ENCODE measurements at places on chromosomes 5 and 9.

GRCh38 chr5:15008476-15008875, 136.9 kb upstream of the ANKH start:
- peak; percentile 98 for DNase-seq

GRCh38 chr9:8872802-8873201, 1073.2 kb upstream of the DMAC1 start:
- DNase-seq: no peak

GRCh38 chr5:14200312-14200990, 57.3 kb downstream of the TRIO start:
- no peak for DNase-seq

- no peak for DNase-seq
Measured at GRCh38 chr5:19492861-19493260, 495.1 kb downstream of the CDH18 start.

- DNase-seq: peak; percentile 40
Measured at GRCh38 chr9:20292002-20292401, 330.3 kb downstream of the MLLT3 start.

- no peak for DNase-seq
Measured at GRCh38 chr9:89843591-89843990, 238.8 kb downstream of the GADD45G start.

- DNase-seq: no peak
Measured at GRCh38 chr5:67222243-67223025, 25.8 kb upstream of the CD180 start.

All from DMS53 (cell line).